ENCODE measurements at places on chromosomes 12 and 14. TPM values are rescaled to one million over a fixed set of nuclear protein-coding genes. Genes with fewer than 3 reads are reported as not detected.

DNA sequence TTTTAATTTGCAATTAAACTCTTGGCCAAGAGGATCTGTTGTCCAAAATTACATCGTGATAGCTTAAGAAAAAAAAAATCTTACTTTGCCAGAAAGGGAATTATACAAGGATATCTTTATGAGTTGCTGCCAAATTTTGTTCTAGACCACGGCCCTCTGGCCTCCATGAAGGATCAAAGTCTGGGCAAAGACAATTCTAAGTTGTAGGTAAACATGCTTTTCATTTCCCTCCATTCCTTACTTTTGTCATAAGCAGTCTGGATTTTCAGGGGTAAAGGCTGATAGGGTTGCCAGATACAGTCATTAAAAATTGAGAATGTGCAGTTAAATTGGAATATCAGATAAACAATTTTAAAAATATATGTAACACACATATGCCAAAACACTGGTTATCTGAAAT is 135.1 kb downstream of the MON2 start:
- no peak for DNase-seq

- DNase-seq: no peak
Measured at GRCh38 chr14:53249059-53249458, 95.9 kb upstream of the DDHD1 start.

GRCh38 chr12:84727961-84728360 is 184.6 kb downstream of the SLC6A15 start:
- no peak for DNase-seq

DNA sequence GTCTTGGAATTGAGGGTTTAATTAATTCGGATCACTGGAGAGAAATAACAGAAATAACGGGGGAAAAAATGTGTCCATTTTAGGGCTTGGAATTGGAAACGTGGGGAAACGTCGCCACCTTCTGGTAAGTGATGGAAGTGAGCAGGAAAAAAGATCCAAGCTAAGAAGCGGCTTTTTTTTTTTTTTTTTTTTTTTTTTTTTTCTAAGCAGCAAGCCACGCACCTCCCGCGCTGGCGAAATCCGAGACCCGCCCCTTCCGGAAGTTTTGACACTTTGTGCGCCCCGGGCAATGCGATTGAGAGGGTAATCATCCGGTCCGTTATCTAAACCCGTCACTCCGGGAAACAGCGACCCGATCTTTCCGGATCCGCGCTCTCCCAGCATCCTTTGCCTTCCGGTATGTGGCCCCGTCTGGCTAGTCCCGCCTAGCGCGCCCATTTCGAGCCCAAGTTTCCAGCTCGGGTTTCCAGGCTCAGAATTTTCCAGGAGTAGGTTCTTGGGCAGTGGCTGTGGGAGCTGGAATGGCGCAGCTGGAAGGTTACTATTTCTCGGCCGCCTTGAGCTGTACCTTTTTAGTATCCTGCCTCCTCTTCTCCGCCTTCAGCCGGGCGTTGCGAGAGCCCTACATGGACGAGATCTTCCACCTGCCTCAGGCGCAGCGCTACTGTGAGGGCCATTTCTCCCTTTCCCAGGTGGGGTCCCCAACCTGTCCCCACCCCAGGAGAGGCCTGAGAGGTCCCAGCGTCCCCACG is at the start of gene ALG10:
TSS of gene ALG10 (plus strand) at position 418 of the 752 bp plus-strand sequence. CDS start at position 522, 104 bp downstream.
- DNase-seq: peak; percentile 97

GRCh38 chr12:53653595-53653994 is 22.3 kb downstream of the ATP5MC2 start:
- DNase-seq: no peak

DNA sequence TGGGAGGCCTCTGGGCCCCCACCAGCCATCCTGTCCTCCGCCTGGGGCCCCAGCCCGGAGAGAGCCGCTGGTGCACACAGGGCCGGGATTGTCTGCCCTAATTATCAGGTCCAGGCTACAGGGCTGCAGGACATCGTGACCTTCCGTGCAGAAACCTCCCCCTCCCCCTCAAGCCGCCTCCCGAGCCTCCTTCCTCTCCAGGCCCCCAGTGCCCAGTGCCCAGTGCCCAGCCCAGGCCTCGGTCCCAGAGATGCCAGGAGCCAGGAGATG is 729 bp upstream of the GAPDH start:
- peak; percentile 76 for DNase-seq

GRCh38 chr12:29921307-29921706 is 137.6 kb upstream of the TMTC1 start:
- DNase-seq: no peak

- DNase-seq: no peak
Measured at GRCh38 chr14:100967930-100968329, 64.4 kb upstream of the RTL1 start.

GRCh38 chr14:57769863-57770523 is 95.9 kb downstream of the SLC35F4 start:
- DNase-seq: no peak

- no peak for DNase-seq
Measured at GRCh38 chr12:27946421-27946820, 26.1 kb downstream of the PTHLH start.

GRCh38 chr12:630656-631632 is 32.3 kb downstream of the NINJ2 start:
- no peak for DNase-seq

- no peak for DNase-seq
Measured at GRCh38 chr12:13101821-13102375, 1.6 kb downstream of the GSG1 start.

- DNase-seq: no peak
Measured at GRCh38 chr12:57875753-57876547, 29.4 kb upstream of the CTDSP2 start.

DNA sequence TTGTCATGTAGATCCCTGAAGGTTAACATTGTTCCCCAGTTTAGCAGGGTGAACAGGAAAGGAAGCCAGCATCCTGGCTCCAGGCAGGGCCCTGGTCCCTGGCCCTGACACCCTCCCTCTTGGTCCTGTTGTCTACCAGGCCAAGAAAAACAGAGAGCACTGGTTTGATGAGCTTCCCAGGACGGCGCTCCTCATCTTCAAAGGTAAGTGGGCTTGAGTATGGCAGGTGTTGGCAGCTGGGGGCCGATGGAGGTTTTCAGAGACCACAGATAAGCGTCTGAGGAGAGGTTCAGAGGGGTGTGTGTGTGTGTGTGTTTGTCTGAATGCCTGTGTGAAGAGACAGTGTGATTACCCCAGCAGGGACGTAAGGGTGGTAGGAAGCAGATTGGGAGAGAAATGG is 56.3 kb downstream of the SLC8B1 start:
- DNase-seq: no peak

- no peak for DNase-seq
Measured at GRCh38 chr12:5008661-5009060, 35.0 kb upstream of the KCNA5 start.

- DNase-seq: no peak
Measured at GRCh38 chr14:86217523-86217922, 687.6 kb downstream of the FLRT2 start.

- no peak for DNase-seq
Measured at GRCh38 chr14:71583194-71583593, 349.0 kb upstream of the RGS6 start.

GRCh38 chr14:103994535-103995184 is 52.3 kb upstream of the RD3L start:
- DNase-seq: no peak

DNA sequence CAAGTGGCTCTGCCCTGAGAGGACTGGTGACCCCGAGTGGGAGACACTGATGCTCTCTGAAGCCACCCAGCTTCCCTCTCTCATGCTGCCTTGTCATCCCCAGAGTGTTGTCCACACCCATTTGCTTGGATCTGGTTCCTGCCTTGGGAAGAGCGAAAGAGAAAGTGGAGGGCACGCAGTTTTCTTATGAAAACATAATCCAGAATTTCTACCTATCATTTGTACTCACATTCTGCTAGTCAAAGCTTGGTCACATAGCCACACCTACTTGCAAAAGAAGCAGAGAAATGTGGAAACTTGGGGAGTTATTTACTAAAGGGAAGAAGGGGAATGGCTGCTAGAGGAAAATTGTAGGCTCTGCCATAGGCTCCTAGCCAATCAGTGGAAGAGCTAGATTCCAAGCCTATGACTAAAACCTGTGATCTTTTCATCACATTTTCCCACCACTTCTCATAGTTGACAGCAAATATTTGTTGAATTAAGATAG is 326.3 kb downstream of the ZFP36L1 start:
- DNase-seq: no peak

STX2 gene
- 8.1 TPM for total RNA-seq

FGF6 gene
- not detected for total RNA-seq

LRFN5 gene
- 0.05 TPM for total RNA-seq

AKAP6 gene
- total RNA-seq: 7.2 TPM

PLEKHA5 gene
- 15.8 TPM for total RNA-seq

DIO2 gene
- 0.10 TPM for total RNA-seq

KIF5A gene
- total RNA-seq: 0.05 TPM

ACVRL1 gene
- 7.1 TPM for total RNA-seq

PDZRN4 gene
- total RNA-seq: 0.20 TPM
